Activated T-cell treated with anti-CD3 and anti-CD28 coated beads for 4 hours (primary cell): ENCODE measurements at places on chromosomes 12 and 14.

DNA sequence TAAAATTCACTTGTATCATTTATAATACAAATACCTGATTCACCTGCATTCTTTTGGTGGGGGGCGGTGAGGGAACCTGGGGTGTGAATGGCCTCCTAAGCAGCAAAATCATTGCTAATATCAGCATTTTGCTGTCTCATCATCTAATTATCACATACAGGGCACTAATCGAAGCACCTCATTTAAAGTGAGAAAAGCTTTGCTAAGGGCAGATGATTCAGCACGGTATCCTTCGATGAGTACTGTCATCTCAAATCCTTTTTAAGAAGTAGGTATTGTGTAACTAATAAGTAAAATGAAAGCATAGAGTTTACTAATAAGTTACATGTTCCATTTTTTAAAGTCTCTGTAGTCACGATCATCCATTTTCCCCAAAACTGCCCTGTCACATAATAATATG lies 278.1 kb upstream of the SOX5 start:
- DNase-seq = no peak

DNA sequence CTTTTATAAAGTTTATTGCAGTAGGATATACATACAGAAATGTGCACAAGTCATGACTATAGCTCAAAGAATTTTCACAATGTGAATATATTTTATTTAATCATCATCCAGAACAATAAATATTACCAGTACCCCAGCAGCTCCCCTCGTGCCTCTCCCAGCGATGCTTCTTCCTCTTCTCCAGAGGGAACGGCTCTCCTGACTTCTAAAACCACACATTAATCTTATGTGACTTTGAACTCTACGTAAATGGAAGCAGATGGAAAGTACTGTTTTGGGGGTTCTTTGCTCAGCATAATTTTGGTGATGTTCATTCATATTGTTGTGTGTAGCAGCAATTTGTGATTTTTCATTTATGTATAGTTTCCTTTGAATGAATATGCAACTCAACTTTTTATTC lies 4.6 kb upstream of the SLC8A3 start:
- DNase-seq = no peak

GRCh38 chr14:76577837-76578236 lies 183.4 kb upstream of the VASH1 start:
- no peak for DNase-seq

DNA sequence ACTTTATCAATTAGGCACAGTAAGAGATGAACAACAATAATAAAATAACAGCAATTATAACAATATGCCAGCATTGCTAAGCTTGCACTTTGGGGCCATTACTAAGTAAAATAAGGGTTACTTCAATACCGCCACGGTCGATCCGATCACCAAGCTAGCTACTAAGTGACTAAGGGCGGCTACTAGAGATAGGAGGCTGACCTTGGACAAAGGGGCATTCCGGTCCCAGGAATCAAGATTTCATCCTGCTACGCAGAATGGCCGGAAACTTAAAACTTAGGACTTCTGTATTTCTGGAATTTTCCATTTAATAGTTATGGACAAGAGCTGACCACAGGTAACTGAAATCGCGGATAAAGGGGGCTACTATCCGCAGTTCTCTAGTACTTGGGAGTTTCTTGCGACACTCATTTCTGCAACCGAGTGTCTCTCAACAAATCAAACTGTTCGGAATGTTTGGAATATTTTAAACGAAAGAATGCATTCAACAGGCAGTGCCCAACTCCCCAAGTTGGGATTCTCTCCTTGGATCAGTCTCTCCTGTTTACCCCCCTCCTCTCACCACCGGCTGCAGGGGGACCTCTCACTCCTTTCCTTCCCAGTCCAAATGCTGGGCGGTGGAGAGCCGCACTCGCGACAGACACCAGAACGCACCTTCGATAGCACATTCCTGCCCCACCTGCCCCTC lies 650 bp downstream of the HEBP1 start:
- no peak for DNase-seq

- no peak for DNase-seq
Measured at GRCh38 chr14:81298911-81299310, 78.2 kb upstream of the GTF2A1 start.

DNA sequence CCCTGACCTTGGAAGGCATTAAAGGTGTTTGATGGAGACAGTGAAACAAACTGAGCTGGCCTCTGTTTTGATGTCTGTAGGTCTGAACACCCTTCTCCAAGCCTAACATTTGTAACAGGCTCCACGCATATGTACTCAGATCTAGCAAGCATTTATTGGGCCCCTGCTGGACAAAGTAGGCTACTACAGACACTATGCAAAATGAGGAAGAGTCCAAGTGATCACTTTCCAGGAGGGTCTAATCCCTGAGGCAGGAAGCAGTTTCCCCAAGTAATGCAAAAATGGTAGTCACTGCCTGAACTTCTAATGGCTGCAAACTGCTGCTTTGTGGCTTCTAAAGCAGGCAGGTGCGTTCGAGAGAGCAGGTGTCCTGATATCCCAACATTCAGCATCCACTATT lies 405.8 kb downstream of the MED13L start:
- no peak for DNase-seq

GRCh38 chr14:100304825-100305323 lies 1.4 kb downstream of the SLC25A29 start:
- DNase-seq = no peak

DNA sequence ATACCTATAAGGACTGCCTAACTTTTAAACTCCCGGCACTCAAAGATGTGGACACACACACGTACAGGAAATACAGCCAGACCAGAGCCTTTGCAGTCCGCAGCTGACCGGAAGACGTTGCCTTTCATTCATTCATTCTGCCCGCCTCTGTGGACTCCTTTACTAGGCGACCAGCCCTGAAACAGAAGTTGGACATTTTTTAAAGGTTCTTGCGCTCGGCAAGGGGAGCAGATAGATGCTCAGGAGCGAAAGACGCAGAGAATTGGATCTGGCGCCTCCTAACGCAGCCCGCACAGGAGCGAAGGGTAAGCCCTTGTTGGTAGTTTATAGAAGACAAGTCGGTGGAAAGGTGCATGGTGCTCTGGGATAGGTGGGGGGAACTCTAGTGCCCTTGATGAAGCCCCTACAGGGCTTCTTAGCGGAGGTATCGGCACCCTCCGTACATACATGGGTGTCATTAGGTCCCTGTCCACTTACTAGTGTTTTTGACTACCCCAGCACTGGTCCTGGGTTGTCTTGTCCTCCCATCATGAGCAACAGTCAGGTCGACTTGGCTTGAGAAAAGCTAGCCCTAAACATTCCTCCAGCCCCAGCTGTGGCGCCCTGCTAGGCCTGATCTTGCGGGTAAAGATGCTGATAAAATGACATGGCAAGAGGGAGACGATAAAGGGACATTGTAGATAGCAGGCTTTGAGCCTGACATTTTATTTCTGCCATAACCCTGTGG lies at the start of gene KDM2B:
Gene KDM2B, minus strand, starts transcription at position 65 of the 727 bp plus-strand sequence. CDS start 112 bp downstream, outside the sequence.
- DNase-seq = no peak

DNA sequence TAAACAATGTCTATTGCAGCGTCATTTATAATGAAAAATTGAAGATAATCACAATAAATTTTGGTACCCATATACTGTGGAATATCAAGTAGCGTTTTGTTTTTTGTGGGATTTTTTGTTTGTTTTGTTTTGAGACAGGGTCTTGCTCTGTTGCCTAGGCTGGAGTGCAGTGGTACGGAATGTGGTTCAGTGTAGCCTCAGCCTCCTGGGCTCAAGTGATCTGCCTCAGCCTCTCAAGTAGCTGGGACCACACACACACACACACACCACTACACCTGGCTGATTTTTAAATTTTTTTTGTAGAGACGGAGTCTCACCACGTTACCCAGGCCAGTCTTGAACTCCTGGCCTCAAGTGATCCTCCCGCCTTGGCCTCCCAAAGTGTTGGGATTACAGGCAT lies 6.6 kb downstream of the ZNF664 start:
- DNase-seq = no peak

- DNase-seq = no peak
Measured at GRCh38 chr12:25592725-25593495, 39.8 kb upstream of the LMNTD1 start.

DNA sequence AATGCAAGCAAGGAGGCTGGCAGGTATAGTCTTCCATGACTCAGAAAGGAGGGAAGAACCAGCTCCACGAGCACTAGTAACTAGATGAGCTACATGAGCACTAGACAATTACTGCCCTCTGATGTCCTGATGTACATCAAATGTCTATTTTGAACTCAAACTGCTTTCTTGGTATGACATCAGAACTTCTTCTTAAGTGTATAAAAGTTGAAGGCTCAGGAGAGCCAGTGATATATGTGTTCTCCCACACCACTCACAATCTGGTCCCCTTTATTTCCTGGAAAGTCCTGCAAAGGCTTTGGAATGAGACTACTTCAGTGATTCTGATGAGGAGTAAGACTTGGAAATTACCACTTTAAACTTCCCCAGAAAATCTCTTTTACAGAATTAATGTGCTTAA lies 18.5 kb upstream of the DHRS7 start:
- DNase-seq = no peak

- DNase-seq = no peak
Measured at GRCh38 chr14:77988096-77988870, 181.9 kb upstream of the NRXN3 start.

- no peak for DNase-seq
Measured at GRCh38 chr14:58362798-58363412, 32.8 kb upstream of the TOMM20L start.

- DNase-seq = no peak
Measured at GRCh38 chr12:66085213-66085612, 45.3 kb downstream of the LLPH start.

GRCh38 chr12:79706156-79706555 lies 15.4 kb upstream of the PAWR start:
- no peak for DNase-seq

- DNase-seq = no peak
Measured at GRCh38 chr12:23771240-23771949, 178.1 kb downstream of the SOX5 start.

GRCh38 chr12:78398750-78399149 lies 465.8 kb upstream of the SYT1 start:
- no peak for DNase-seq

- no peak for DNase-seq
Measured at GRCh38 chr12:69873429-69873828, 48.4 kb downstream of the MYRFL start.

DNA sequence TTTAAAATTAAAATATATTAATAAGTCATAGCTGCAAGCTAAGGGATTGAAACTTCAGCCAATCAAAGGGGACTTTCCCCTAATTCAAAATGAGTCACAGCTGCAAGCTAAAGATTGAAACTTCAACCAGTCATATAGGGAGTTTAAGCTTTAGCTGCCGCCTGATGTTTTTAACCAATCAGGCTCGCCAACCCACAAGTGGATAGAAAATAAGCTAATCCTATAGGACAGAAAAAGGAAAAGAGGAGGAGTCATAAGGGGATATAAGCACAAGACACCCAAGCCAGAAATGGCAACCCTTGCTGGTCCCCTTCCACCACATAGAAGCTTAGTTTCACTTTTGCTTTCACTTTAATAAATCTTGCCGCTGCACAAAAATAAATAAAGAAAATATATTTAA lies 1154.6 kb downstream of the GALC start:
- no peak for DNase-seq

DNA sequence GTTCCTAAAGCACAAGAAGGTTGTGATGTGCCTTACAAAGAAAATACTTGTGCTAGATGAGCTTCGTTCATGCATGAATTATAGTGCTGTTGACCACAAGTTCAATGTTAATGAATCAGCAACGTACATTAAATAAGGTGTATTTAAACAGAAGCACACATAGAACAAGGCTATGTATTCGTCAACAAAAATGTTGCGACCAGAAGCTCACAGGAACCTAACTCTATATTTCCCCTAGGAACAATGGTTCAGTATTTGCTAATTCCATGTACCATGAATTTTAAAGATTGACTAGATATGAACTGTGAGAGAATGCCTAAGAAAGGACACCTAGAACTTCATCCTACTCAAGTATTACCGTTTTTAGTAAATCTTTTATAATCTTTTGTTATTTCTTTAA lies 149.6 kb downstream of the ITPR2 start:
- no peak for DNase-seq

DNA sequence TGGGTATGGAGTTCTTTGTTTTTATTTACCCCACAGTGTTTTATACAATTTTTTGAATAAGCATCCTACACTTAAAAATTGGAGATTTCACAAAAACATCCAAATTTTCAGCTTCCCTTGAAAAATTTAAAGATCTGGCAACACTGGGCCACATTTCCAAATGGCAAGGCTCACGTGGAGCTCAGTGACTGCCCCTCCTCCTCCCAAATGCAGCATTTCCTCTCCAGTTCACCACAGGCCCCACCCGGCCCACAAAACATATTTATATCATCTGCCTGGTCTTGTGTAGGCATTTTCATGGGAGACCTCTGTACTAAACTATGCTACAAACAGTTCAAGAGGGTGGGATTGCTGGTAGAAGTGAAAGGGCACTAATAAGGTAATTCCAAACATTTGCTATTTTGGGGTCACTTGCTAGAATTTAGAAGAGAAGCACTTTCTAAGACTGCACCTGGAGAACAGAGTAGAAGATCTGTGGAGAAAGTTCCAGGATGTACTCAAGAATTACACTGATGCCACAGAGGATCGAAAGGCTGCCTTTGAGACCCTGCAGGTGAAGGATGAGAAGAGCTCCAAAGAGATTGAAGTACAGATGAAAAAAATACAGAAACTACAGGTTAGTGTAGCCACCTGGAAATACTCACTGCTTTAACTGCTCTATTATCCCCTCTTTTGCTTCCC lies 7.3 kb downstream of the FKBP11 start:
- DNase-seq = peak; percentile 35

- DNase-seq = no peak
Measured at GRCh38 chr12:109222062-109222461, 87.0 kb downstream of the FOXN4 start.

GRCh38 chr14:55129086-55129427 lies at the start of gene LGALS3:
LGALS3 (plus strand) TSS chr14:55129252; CDS start chr14:55137374, 8,122 bp downstream.
- no peak for DNase-seq

DNA sequence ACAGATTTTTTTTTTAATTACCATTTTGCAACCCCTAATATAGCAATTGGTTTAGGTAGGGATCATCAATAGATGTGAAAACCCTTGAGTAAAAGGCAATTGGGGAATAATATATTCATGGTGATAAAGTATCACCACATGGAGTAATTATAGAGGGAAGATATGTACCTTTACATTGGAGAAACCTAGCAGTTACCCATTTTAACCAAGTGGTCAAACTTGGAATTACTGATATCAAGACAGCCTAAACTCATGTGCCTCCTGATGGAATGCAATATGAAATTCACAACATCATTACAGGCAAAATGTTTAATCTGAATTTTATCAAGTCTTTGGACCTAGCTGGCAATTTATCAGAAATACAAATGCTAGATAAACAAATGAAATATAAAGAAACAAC lies 6.7 kb upstream of the SLC10A1 start:
- no peak for DNase-seq

- DNase-seq = peak; percentile 34
Measured at GRCh38 chr12:47307680-47308399, 228.1 kb upstream of the AMIGO2 start.

DNA sequence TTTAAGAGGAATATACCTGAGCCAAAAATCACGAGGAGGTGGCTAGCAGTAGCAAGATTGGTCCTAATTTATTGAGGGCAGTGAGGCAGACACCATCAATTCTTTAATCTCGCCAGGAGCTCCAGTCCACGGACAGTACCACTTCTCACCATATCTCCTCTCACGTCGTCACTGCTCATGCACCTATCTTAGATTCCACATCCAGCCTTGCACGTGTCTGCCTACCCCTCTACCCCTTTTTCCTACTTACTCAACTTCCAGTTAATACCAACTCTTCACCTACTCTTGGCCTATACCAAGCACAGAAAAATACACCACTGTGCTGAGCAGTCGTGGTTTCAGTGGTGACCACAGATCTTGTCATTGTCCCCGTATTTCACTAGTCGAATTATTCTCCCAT lies 246.1 kb downstream of the DPF3 start:
- no peak for DNase-seq

- no peak for DNase-seq
Measured at GRCh38 chr12:58211211-58211610, 269.8 kb downstream of the ATP23 start.
